ENCODE measurements at places on chromosomes 3 and 15.

- DNase-seq, result no peak
Measured at GRCh38 chr3:18752273-18752934, 327.3 kb upstream of the SATB1 start.

DNA sequence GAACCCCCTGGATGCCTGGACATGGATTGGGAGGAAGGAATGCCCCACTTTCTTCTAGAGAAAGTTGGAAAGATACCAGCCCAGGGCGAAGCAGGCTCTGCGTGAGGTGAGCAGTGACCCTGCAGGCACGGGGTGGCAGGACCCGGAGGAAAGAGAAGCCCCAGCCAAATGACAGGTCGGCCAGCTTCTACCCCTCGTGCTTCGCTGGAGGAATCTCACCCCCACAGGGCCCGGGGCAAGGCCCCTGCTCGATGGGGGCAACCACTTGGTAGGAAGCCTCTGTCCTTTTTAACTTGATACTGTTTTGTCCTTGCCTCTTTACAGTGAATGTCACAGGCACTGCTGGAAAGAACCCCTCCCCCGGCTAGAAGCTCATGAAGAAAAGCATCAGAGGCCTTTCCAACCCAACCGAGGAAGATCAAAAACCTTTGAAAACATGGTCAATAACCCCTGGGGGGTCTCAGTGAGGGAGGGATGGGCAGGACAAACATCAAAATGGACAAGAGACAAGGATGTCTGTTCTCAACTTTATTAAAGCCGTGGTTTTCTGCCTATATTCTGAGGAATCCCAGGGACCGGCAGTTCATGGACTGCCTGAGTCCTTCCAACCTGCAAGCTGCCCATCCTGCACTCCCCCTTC, 54.4 kb downstream of the SH3BP5 start:
- DNase-seq, result no peak

GRCh38 chr3:5376761-5377160, 189.3 kb downstream of the EDEM1 start:
- no peak for DNase-seq

DNA sequence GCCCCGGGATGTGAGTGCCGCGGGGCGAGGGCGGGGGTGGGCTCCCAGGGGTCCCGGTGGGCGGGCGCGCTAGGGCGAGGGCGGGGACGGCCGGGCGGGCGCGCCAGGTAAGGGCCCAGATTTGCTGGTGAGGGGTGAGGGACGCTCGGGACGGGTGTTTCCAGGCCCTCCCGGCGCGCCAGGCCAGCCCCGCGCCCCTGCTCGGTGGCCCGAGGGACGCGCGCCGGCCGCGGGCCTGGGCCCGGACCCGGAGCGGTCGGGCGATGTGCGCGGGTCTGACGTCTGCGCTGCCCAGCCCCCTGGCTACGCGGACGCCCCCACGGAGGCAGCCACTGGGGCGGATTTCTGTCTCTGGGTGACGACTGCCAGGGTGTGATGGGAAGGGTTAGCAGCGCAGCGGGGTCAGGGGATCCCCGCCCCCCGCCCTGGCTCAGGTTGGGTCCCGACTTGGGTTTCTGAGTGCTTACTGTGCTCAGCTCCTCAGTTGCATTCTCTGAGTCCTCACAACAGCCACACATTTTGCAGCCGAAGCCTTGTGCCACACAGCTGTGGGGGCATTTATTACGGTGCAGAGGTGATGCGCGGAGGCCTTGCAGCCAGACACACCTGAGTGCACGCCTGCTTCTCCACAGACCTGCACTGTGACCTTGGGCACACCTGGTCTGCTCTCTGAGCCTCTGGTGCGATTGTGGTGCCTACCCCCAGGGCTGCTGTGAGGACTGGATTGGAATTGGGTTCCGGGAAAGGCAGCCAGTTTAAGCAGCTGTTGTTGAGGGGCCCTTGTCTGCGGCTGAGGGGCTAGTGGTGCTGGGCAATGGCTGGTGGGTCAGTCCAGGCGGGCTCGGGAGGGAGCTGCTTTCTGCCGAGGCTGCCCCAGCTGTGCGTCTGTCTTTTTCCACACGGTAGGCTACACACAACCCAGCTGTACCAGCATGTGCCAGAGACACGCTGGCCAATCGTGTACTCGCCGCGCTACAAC, 523 bp downstream of the HDAC11 start:
- DNase-seq, result no peak

- no peak for DNase-seq
Measured at GRCh38 chr3:100120012-100120411, 5.7 kb upstream of the FILIP1L start.

GRCh38 chr3:18766974-18767373, 341.8 kb upstream of the SATB1 start:
- no peak for DNase-seq

GRCh38 chr15:85595804-85596536, 198.8 kb downstream of the KLHL25 start:
- DNase-seq, result no peak

Measured in activated CD4-positive, alpha-beta T cell treated with anti-CD3 and anti-CD28 coated beads, Interleukin-2, amount 50 U/mL, for 48 hours (primary cell).